GM12892 (cell line): ENCODE measurements at places on chromosomes 2 and 18.

- no peak for DNase-seq
Measured at GRCh38 chr18:35936951-35937350, 35.5 kb upstream of the RMP24 start.

GRCh38 chr2:72694715-72695496 is 130.9 kb downstream of the EXOC6B start:
- DNase-seq = no peak

DNA sequence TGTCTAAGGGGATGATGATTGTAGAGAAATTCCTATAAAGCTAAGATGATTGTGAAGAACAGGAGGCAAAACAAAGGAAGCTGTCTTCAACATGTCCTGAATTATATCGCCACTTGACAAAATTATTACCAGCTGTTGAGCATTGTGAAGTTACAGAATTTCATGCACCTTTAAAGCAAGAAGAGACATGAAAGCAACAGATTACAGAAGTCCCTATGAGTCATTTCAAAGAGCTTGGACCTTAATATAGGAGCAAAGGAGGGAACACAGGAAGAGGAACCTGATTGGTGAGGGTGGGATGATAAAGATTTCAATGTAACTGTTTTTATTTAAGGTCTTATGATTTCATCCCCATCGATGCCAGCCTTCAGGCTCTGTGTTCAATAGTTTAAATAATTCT is 526.9 kb upstream of the HNMT start:
- DNase-seq = no peak

- DNase-seq = no peak
Measured at GRCh38 chr2:217655651-217656050, 347.1 kb downstream of the TNS1 start.

GRCh38 chr18:77082316-77082955 is 50.1 kb downstream of the MBP start:
- no peak for DNase-seq

GRCh38 chr18:34976123-34976522 is 65.1 kb upstream of the MAPRE2 start:
- DNase-seq = no peak

DNA sequence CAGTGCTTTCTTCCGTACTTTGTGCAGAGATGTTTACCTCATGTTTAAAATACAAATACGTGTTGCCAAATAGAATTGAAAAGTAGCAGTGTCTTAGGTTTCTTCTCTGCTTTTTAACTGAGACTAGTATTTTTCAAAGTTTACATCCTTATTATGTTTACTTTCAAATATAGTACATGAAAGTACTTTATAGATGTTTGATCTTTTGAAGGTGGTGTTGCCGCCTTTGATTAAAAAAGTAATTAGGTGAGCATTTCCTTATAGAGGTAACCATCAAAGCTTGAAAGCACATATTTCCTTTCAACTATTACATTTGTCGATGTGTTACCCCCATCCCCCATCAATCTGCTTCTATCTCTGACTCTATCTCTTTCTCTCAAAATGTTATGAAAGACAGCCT is 87.0 kb downstream of the CERS6 start:
- no peak for DNase-seq

DNA sequence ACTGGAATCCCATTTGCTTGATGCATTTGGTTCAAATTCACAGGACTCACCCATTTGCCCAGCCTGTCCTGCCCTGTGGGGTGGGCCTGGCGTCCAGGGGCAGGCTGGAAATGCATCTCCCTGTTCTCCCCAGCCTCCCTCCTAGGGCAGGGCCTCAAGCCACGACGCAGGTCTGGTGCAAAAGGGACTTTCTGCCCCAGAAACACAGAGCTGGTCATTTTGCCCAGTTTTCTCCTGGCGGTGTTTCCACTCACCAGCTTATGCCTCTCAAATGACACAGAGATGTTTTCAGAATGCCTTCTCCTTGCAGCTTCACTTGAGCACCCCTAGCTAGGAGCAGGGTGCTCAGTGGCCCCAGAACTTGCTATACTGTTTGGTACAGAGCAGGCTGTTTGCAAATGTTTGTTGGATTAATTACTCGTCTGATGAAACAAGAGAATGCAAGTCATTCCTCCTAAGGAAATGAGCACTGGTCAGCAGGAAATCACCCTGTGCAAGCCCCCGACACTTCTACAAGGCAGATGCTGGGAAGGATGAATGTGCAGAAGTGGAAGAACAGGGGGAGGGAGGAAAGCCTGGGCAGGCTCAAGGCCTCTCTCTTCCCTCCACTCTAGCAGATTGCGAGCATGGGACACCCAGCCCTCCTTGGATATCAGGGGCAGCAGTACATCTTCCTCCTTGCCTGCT is 164.3 kb upstream of the APCDD1 start:
- no peak for DNase-seq

GRCh38 chr2:12610314-12610713 is 106.4 kb upstream of the TRIB2 start:
- no peak for DNase-seq

- DNase-seq = peak; percentile 88
Measured at GRCh38 chr2:169694113-169694893, at the start of the genes CFAP210 and PHOSPHO2. CFAP210 (minus strand) TSS chr2:169694405; CDS start chr2:169694327, 78 bp downstream. PHOSPHO2 (plus strand) TSS chr2:169694469; CDS start chr2:169700972, 6,503 bp downstream.

DNA sequence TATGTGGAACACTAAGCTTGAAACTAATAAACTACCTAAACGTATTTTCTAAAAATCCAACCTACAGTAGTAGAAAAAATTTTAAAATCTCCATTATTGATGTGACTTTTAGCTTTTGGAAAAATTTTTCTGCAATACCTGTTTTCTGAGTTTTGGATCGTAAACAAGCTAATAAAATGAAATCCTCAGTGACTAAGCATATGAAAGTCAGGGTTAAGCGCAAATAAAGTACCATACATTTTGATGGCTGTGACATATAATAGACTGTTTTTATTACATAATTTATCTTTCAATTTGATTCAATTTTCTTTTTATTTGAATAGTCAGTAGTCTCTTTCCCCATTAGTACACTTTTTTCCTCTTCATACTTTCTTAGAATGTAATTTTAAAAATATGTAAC is 683.6 kb downstream of the NUP35 start:
- DNase-seq = no peak

DNA sequence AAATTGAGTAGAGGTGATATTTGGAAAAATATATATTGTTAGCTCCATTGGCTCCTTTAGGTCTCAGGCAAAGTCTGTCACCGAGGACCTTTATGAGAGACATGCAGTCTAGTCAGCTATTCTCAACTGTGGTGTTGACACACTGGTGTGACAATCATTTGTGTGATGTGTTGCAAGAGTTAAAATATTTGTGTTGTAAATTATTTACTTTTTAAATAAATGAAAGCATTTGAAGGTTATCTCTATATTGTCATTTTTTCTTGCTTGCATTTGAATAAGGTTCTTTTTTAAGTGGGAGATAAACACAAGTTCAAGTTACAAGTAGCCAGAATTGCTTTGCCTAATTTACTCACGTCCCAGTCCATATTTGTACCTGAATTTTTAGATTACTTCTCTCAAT is 4.3 kb downstream of the REL start:
- DNase-seq = no peak

- no peak for DNase-seq
Measured at GRCh38 chr2:65722028-65722778, 289.8 kb upstream of the SPRED2 start.

- DNase-seq = no peak
Measured at GRCh38 chr18:70457223-70457622, 168.4 kb downstream of the SOCS6 start.

GRCh38 chr18:32771871-32772580 is 797 bp downstream of the KLHL14 start:
- DNase-seq = no peak

GRCh38 chr2:123609077-123609476 is 416.0 kb upstream of the CNTNAP5 start:
- no peak for DNase-seq

GRCh38 chr18:54220406-54220805 is 4.1 kb downstream of the MBD2 start:
- no peak for DNase-seq

GRCh38 chr2:223460209-223460608 is 142.0 kb downstream of the SCG2 start:
- no peak for DNase-seq

DNA sequence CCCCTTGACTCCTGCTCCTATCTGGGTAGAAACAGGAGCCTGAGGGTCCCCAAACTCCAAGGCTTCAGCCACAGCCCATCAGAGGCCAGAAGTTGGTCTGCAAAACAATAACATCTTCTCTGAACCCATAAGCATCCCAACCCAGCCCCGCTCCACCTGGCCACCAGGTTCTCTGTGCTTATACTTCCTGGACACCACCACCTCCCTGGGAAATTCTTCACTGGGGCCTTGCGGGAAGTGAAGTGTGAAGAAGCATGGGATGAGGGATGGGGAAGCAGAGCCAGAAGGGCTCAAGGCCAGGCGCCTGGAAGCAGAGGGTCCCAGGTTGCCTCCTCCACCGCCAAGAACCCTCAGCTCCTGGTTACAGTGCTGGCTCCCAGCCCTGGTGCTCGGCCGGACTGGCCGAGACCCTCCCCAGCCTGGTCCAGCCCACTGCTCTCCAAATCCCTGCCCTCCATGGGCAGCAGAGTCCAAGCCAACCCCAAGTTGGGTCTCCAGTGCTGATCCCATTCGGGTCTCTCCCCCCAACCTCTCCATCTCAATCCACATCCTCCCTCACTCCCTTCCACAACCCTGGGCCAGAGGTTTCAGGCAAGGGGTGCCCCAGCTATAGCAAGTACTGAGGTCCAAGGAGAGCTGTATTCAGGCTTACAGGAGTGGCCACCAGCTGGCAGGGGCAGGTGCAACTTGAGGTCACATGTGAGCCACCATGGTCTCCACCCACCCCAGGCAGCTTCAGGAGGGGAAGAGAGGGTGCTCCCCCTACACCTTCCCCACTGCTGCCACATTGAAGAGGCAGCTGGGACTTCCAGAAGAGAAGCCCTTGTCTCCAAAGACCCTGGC is 60.7 kb downstream of the TNS1 start:
- no peak for DNase-seq

GRCh38 chr18:13914170-13914569 is 1.2 kb downstream of the MC2R start:
- DNase-seq = no peak

GRCh38 chr2:66683599-66683998 is 248.7 kb downstream of the MEIS1 start:
- no peak for DNase-seq

GRCh38 chr18:21134895-21135294 is 23.3 kb upstream of the ROCK1 start:
- DNase-seq = no peak

GRCh38 chr2:109247812-109248211 is 118.8 kb downstream of the SH3RF3 start:
- no peak for DNase-seq

DNA sequence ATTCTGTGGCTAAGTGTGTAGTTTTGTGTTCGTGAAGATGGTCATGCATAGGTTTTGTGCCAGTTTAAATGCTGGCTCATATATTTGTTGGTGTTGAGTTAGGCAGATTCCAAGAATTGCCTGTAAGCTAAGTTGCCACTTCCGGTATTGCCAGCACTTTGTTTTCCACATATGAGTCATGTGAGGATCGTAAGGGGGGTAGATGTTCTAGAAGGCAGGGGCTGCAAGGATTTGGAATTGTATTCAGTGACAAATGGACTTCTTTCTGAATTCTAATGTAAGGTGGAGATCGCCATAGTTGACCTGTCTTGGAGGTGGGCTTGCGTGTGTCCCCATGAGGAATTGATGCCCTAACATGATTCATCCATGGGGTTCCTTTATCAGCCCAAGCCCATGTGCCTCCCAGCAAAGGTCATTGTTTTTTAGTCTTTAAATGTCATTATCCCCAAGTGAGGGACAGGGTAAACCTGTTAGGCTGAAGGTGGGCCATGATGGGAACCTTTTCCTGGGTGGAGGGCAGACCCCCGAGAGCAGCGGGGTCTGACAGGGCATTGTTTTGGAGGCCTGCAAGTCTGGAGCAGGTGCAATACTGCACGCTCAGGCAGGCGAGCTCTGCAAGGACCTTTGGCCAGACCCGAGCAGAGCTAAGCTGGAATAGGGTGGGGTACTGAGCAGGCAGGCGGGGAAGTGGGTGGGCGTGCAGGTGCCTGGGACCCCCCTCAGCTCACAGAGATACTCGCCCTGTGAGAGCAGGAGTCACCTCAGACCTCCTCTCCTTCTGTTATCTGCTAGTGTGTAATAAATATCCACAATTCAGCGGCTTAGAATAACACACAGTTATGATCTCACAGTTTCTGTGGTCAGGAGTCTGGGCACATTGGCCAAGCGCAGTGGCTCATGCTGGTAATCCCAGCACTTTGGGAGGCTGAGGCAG is 77.4 kb downstream of the LRRFIP1 start:
- DNase-seq = no peak

DNA sequence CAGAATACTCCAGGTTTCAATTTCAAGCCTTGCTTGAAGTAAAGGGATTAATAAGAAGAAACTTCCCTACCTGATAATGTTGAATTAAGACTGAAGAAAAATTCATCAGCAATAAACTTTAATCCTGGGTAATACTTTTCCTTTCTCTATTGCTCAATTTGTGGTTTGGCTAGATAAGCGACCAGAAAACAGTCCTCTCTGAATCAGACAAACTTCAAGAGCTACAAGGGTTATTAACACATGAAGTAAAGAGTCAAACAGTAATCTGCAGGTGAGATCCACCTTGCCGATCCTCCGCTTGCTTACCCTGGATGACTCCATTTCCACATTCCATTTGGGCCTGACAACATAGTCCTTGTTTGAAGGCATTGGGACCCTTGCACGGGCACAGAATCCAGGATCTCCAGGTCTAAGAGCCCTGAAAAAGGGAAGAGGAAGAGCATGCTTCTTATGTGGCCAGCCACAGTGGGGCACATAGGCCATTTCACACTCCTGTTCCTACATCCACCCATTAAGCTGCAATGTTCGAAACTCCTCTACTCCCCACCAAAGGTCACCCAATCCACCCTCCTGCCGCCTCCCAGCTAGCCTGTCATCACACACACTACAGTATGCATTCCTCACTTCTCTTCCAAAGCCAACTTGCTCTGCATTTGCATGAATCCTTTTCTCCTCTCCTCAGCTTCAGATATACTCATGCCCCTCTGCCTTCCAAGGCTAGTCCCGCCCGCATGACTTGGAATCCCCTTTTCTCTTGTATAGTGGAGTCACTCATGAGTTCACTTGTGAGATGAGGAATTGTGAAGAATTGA is 39.8 kb downstream of the IWS1 start:
- DNase-seq = no peak

DNA sequence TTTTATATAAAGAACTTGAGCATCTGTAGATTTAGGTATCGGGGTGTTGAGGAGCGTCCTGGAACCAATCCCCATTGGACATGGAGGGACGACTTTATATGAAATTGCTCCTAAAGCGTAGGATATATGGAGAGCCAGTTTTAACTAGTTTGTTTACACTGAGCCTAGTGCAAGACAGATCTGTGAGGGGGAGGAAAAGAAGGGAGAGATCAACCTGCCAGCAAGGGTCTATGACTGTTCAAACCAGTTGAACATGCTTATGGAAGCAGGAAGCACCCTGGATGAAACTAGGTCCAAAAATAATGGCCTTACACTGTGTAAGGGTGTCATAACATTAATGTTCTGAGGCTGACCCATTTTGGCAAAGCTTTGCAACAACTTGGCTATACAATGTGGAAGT is 34.0 kb upstream of the SLC40A1 start:
- DNase-seq = no peak
